IPS DF 19.7 (cell line): ENCODE measurements at places on chromosomes 12 and 14.

DNA sequence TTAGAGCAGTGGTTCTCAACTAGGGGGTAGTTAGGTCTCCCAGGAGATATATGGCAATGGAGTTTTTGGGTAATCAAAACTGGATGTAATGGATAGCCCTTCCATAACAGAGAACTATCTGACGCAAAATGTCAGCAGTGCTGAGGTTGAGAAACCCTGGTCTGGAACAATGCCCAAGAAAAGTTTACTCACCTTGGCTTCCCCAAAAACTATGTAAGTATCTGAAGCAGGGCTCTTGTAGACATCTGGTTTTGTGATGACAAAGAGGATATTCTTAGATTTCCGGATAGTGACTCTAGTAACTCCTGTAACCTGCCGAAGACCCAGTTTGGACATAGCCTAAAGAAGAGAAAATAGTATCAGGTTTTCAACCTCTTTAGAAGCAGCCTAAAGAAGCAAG, 11.8 kb downstream of the NACA start:
- no peak for DNase-seq

GRCh38 chr12:94073441-94074051, 74.8 kb upstream of the PLXNC1 start:
- no peak for DNase-seq

DNA sequence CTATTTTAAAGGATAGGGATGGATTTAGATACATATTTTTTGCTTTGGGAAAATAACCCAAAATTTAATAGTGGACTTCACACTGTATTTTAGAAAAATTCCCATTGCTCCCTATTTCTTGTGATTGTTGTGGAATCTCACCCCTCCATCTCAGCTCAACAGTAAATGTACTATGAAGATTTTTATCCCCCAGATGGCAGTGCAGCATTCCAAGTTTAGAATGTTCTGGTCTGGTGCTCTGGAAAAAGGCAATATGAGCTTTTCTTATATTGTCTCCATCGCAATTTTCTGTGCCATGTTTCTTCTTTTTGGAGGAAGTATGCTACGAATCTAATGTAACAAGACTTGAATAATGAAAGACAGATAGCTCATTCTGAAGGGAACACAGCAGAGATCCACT, 471.7 kb upstream of the SYT1 start:
- no peak for DNase-seq

GRCh38 chr14:37899365-37899764, 303.9 kb downstream of the TTC6 start:
- no peak for DNase-seq

- DNase-seq = no peak
Observed at GRCh38 chr12:57079821-57080220, 1.2 kb upstream of the NEMP1 start.

DNA sequence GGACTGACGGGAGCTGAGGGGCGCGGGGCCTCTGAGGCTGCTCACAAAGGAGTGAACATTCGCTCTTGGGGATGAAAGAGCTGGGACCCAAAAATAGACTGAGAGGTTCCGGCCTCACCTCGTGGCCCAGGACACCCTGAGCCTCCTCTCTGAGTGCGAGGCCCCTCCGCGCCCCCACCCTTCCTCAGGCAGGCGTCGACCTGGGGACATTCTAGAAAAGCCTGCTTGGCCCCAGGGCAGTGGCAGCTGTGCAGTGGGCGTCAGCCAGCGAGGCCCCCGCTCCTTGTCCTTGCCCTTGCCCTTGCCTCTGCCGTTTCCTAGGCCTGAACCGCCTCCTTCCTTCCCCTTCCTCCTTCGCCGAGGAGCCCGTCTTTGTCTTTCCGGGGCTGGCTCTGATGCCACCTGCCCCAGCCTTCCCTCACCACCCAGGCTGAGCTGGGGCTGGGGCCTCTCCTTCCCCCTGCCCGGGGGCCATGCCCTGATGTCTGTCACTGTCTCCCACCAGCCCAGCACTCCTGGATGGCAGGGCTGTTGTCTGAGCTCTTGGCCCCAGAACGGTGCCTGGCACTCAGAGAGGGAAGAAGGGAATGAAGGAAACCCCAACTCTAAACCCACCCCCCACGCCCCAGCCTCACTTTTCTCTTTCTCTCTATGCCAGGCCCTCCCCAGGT, 208.2 kb upstream of the RTL1 start:
- DNase-seq = no peak
